ENCODE measurements at places on chromosomes 16 and 17.

GRCh38 chr17:40680998-40681397 is 16.0 kb upstream of the KRT222 start:
- DNase-seq: no peak

DNA sequence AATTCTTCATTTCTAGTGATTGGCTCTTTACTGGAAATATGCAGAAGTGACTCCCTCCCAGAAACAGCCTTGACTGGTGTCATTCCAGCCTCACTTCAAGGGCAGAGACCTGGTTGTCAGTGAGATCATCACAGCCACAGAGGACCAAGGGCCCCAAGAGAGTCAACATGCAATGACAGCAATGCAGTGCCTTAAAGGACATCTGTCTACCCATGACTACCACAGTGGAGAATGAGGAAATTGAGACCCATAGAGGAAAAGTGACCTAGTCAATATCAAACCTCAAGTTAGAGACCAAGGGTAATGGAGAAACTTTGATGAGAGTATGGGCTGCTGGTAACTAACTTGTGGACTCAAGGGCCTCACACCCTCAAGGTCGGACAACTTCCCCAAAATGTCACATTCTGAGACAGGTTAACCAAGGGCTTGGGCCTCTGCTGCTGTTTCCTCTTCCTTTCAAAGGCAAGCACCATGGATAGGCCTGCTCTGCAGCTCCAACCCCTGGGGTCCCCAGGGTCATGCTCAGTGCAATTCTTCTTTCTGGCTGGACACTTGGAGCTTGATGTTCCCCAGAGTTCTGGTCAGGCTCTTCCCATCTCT is 11.3 kb downstream of the NOG start:
- DNase-seq: no peak

DNA sequence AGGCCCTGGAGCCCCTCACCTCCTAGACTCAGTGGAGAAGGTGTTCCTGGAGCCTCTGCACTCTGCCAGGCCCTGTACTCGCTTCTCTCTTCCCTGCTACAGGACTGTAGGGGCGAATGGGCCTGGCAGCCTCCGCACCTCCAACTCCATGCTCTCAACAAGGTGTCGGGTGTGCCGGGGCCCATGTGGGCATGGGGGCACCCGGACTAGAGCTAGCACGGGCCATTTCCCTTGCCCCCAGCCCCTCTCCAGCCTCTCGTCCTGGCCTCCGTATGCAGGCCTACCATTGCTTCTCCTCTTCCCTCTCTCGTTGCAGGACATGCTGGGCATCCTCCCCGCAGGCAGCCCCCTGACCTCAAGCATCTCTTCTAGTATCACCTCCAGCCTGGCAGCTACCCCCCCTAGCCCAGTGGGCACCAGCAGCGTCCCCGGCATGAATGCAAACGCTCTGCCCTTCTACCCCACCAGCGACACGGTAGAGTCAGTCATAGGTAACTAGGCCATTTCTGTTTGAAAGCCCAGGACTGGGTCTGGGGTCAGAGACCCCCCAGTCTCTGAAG is 25.8 kb downstream of the UNC13D start:
- no peak for DNase-seq

GRCh38 chr16:23424292-23424958 is 28.6 kb downstream of the COG7 start:
- no peak for DNase-seq

GRCh38 chr17:82238472-82239201 is 9.8 kb downstream of the SLC16A3 start:
- peak; percentile 62 for DNase-seq

DNA sequence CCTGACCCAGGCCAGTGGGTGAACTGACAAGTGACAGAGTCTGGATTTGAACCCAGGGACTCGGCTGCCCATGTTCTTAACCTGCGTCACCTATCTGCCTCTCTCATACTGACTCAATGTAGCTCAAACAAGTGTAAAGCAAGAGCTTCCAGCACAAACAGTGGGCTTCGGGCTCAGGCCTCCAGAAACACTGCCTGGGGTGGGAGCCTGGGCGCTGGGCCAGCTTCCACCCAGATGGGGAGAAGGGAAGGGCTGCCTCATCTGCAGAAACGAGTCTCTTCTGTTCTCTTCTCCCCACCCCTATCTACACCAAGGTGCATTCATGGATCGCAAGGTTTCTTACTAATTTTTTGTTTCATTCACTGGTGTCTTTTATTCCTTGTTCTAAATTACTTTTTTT is 1.3 kb downstream of the CDRT4 start:
- DNase-seq: no peak

DNA sequence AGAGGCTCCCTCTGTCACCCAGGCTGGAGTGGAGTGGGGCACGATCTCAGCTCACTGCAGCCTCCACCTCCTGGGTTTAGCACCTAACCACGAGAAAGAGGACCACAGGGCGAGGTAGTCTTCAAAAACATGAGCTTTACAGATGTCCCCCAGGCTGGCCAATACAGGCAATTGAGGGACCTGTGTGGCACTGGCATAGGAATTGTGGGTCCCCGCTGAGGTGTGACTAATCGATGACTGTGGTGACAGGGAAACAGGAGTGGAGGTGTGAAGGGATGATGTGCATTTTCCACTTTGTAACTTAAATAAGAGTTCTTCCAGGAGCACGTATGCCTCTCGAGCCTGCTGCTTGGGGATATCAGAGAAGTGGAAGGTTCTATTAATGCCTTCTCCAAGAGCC is 12.6 kb upstream of the ARHGAP17 start:
- DNase-seq: peak; percentile 26

DNA sequence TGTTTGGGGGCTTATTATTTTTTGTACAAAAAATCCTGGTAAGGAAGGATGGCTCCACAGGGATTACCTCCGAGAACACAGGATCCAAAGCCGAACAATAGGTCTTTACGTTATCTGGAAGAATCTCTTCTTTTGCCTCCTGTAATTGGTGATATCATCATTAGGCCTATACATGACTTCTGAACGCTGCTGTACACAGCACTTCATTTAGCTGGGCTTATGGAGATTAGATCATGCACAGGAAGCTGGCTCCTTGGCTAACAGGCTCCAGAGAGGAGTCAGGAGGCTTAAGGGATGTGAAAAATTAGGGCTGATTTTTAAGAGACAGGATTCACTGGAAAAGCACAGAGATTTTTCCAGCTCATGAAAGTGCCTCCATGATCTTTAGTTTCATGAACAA is 54.7 kb downstream of the TANGO6 start:
- DNase-seq: no peak

DNA sequence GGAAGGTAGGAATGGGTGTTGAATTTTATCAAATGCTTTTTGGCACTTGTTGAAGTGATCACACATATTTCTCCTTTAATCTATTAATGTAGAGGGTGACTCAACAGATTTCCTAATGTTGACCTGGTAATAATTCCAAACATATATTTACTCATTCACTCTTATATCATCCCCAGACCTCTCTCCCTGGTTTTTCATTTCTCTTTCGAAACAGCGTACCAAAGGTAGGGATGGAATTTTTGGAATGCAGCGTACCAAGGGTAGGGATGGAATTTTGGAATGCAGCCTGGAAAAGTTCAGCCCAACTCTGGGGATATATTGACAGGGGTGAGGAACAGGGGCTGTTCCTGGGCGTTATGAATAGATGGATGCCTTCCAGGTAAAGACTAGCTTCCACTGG is 7.3 kb downstream of the KIF18B start:
- DNase-seq: no peak

DNA sequence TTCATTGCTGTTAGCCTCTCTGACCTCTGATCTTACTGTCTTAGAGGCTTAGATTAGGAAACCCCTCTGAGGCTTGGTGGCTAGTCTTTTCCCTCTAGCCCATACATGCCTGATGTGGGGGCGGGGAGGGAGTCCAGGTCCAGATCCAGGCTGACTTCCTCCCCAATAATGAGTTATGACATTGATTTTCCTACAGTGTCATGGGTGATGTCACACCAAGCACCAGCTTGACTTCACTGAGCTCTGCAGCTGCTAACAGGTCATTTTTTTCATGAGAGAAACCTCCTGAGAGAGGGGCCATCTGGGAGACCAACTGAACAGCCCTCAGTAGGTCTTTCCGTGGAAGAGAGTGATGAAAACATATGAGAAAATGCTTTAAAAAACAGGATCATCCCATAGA is 180.2 kb upstream of the N4BP1 start:
- DNase-seq: no peak

DNA sequence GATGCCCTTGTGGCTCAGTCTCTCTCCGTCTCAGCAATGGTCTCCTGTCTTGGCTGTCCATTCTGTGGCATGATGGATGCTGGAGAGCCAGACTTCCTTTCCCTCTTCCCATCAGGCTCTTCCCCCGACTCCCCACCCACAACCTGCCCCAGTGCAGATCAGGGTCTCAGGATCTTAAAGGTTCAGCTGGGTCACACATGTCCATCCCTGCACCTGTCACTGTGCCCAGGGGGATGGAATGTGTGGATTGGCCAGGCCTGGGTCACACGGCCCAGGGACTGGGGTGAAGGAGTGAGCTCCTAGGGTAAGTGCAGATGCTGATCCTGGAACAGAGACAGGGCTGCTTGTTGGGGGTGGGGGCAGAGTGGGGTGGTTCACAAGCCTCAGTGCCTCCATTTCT is 23.0 kb downstream of the ADGRG5 start:
- no peak for DNase-seq

DNA sequence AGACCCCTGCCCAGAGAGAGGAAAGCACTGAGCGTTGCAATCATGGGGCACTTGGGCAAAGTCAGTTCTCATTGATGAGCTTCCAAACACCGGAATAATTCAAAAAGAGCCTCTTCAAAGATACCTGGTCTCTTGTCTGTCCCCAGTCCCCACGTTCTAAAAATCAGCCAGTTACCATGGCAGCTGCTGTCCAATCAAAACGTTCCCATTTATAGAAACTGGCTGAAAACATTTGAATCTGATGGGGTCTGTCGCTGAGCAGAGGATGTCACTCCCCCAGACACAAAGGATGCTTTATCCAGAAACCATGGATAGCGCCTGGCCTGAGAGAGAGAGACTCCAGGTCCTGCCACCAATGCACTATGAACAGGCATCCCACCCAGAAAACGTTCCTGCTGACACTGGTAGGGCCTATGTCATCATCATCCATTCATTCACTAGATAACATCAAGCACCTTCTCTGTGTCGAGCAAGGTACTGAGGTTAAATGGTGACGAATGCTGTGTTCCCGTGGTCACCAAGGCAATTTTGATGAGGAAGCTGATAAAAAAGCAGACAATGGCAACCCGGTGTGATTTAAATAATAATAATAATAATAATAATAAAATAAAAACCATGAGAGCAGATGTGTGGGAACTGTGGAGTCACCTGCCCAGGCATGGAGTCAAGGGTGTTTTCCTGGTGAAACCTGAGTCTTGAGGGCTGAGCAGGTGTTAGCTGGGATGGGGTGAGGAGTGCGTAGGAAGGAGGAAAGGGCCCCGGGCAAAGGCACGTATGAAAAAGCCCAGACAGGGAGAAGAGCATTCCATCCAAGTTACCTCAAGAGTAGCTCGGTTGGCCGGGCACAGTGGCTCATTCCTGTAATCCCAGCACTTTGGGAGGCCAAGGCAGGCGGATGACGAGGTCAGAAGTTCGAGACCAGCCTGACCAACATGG is 19.0 kb upstream of the CALB2 start:
- DNase-seq: no peak

DNA sequence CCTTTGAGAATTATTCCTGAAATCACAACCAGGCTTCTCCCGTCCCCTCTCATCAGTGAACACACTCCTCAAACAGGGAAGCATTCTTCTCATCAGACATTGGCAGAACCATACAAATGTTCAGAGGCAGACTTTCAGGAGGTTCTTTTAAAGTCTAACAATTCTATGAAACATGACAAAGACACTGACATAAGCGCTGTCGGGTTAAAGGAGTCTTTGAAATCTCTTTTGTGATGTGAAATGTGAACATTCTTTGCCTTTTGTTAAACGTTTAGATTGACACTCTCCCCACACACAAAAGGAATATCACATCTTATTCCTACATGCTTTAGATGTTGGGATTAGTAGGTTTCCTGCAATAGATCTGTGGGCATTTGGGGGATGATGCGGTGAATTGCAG is 63.9 kb downstream of the NETO2 start:
- no peak for DNase-seq

DNA sequence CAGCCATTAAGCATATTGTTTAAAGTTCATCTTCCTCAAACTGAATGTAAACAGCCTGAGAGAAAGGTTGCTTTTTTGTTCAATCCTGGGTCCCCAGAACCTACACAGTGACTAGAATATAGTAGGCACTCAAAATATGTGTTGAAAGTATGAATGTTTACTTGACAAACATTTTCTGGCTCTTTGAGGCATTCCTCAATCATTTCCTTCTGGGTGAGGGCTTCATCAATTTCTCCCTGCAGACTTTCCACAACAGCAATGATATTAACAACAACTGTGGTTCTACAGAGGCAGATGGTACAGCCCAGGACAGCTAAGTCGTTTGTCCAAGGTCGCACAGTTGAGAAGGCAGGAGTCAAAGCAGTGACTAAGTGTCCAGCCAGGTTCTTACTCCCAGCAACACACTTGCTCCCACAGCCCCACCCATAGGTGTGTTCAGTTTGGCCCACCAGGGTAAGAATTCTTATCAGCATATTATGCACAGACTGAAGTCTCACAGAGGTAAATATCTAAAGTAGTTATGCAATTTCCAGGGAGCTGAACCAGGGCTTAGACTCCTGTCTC is 61.1 kb downstream of the HS3ST3B1 start:
- DNase-seq: no peak

- no peak for DNase-seq
Observed at GRCh38 chr17:42518046-42518754, 17.8 kb upstream of the NAGLU start.

GRCh38 chr17:59415397-59415796 is 83.9 kb downstream of the YPEL2 start:
- DNase-seq: no peak

DNA sequence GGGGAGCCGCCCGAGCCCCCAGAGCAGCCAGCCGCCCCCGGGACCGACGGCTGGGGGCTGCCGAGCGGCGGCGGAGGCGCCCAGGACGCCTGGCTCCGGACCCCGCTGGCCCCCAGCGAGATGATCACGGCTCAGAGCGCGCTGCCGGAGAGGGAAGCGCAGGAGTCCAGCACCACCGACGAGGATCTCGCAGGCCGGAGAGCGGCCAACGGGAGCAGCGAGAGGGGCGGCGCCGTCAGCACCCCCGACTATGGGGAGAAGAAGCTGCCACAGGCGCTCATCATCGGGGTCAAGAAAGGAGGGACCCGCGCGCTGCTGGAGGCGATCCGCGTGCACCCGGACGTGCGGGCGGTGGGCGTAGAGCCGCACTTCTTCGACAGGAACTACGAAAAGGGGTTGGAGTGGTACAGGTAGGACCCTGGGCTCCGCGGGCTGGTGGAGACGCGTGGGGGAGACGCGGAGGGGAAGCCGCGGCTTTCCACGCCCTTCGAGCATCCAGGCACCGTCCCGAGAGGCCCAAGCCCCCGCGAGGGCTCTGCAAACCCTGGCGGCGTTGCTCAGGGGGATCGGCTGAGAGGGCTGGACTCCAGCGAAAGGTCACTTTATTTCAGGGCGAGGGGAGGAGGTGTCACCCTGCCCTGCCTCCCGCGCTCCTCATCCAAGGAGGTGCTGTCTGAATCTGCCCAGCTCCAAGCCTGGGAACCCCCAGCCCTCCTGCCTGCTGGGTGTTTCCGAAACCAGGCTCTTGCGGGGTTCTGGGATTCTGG is 1.2 kb downstream of the HS3ST4 start:
- DNase-seq: no peak

- no peak for DNase-seq
Observed at GRCh38 chr16:55464375-55464774, 14.6 kb upstream of the MMP2 start.
